ENCODE measurements at places on chromosomes 5 and 9.

- no peak for DNase-seq
These were observed 12.7 kb downstream of the KCTD16 start for GRCh38 chr5:144183254-144183889.

GRCh38 chr5:179959641-179960040, 51.9 kb upstream of the TBC1D9B start:
- DNase-seq: no peak

DNA sequence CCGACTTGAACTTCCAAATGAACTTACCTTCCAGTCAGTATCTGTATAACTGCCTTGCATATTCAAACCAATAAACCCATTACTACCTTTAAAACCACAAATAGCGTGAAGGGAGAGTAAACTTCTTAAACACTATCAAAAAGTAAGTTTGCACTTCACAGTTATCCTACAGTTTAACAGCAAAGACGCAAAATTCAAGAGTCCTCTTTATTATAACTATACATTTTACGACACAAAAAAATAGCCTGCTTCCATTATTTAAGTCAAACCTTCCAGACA, 1.8 kb downstream of the PTBP3 start:
- no peak for DNase-seq

GRCh38 chr9:114525513-114525912, 20.2 kb upstream of the WHRN start:
- no peak for DNase-seq

GRCh38 chr9:117444501-117444900, 29.6 kb upstream of the ASTN2 start:
- DNase-seq: no peak

GRCh38 chr9:3177146-3177761, 333.4 kb upstream of the PUM3 start:
- DNase-seq: no peak

DNA sequence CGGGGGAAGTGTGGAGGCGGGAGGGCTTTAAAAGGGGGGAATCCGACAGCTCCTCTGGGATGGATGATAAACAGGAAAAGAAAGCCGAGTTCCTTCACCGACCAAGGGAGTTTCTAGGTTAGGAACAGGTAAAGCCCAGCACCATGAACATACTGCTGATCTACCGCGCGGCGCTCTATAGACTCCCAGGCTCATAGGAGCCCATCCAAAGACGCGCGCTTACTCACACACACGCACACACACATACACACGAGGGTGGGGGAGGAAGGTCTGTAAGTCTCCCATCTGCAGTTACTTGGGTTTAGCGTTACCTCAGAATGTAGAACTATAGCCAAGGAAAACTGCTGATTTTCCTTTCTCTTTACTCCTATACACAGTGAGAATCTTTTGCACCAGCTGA, 2.6 kb upstream of the GABRB2 start:
- no peak for DNase-seq

GRCh38 chr9:112809351-112809848, 58.8 kb downstream of the SNX30 start:
- no peak for DNase-seq

DNA sequence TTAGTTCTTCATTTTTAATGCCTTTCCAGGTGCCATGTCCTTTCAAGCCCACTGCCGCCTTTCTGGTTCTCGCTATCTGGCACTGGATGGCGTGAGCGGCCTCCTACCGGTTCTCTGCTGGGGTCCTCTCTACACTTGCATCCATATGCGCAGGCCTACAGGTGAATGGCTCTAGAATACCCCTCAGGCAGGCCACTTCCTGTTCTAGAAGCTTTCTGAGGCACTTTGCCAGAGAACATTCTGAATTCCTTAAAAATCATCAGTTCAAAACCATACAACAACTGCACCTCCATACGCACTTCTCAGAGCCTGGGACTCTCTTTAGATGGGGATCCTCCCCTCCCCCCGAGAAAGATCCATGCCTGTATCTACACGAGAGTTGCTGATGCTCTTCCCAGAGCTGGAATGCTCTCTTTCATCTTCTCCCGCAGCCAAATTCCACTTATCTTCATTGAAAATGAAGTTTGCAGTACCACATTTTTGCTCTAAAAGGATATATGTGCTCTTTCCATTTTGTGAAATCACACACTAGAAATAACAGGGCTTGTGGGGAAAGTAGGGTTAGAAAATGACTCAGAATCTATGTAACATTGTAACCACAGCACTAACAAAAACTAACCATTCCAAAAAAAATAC, 1.4 kb upstream of the LHFPL2 start:
- DNase-seq: no peak

DNA sequence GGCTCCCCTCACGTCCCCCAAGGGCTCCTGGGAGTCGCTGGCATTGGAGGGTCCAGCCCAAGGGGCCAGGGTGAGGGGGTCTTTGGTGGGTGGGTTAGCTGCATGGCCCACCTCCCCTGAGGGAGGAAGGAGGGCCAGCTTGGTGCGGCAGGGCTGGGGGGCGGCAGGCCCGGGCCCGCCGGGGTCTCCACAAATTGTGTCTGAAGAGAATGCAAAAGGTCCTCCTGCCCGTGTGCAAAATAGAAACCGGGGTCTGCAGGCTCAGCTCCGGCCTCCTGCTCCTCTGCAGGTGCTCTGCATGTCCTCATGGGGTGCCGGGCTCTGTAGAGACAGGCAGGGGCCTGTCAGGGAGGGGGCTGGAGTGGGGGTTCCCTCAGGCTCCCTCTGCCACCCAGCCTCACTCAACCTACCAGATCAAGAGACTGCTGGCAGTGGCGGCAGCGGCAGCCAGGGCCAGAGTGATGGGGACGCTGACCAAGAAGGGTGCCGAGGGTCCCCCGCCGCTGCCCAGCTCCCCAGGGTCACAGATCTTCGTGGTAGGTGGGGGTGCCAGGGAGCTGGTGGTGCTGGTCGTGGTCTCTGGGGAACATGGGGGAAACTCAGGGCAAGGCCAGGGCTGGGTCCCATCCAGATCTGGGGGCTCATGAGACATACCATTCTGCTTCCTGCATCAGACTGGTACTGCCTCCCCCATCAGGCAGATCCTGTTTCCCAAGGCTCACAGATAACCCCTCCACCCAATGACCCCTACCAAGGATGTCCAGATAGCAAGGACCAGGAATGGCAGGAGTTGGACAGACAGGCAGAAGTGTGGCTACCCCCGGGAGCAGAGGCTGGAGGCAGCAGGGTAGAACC, 29.2 kb upstream of the ENHO start:
- DNase-seq: no peak

DNA sequence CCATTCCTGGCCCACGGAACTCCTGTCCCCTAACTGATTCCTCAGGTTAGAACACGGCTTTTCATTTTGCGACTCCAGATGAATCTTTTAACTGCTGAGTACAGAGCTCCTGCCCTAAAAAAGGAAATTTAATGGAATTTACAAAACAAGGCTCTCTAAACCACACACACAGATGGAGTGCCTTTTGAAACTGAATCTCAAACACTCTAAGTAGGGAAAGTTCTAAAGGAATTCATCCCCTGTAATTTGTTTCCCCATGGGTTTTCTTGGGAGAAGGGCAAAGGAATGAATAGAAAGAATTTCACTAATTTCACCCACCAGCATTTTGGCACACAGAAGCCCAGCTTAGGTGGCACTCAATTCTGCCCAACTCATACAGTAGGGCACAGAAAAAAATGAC, 106.5 kb downstream of the THBS4 start:
- DNase-seq: no peak

DNA sequence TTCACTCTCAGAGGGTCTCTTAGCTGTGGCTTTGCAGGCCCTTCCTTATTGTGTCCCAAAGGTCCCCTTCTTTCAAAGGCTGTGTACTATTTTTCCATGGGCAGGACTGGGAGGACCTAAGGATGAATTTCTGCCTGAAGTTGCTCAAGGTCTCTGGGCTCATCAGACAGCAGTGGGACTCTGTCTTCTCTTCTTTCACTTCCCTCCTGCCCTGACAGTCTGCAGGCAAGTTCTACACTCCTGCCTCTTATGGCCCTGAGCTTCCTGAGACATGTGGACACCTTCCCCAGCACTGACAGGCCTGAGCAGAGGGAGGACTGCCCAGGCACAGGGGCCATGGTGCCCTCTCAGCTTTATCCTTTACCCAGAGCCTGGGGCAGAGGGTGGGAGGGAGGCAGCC, 14.8 kb downstream of the ENHO start:
- DNase-seq: no peak

- DNase-seq: no peak
These were observed 240.6 kb downstream of the TRIM32 start for GRCh38 chr9:116927726-116928125.

- DNase-seq: peak; percentile 38
These were observed 29.3 kb downstream of the PTPA start for GRCh38 chr9:129140397-129141065.

- no peak for DNase-seq
These were observed 31.1 kb downstream of the SLC35A4 start for GRCh38 chr5:140595538-140596300.

- no peak for DNase-seq
These were observed 32.5 kb upstream of the RAB14 start for GRCh38 chr9:121233906-121234831.

GRCh38 chr5:5533927-5534326, 111.5 kb downstream of the ICE1 start:
- DNase-seq: no peak

- no peak for DNase-seq
These were observed 209.7 kb downstream of the GADD45G start for GRCh38 chr9:89814340-89815040.

GRCh38 chr5:153372425-153373129, 117.9 kb upstream of the GRIA1 start:
- DNase-seq: no peak

GRCh38 chr9:115643948-115644727, 509.5 kb upstream of the PAPPA start:
- DNase-seq: no peak

GRCh38 chr5:177443144-177443983, 3.2 kb upstream of the PRR7 start:
- DNase-seq: no peak

GRCh38 chr5:135332519-135333150, 66.4 kb downstream of the MACROH2A1 start:
- DNase-seq: no peak

GRCh38 chr9:132381966-132382541, 24.6 kb downstream of the TTF1 start:
- DNase-seq: no peak

GRCh38 chr5:154190595-154191304, at the start of gene GALNT10:
Gene GALNT10, plus strand, starts transcription at chr5:154190733. Its CDS starts 134 bp downstream, at chr5:154190867.
- DNase-seq: peak; percentile 66

DNA sequence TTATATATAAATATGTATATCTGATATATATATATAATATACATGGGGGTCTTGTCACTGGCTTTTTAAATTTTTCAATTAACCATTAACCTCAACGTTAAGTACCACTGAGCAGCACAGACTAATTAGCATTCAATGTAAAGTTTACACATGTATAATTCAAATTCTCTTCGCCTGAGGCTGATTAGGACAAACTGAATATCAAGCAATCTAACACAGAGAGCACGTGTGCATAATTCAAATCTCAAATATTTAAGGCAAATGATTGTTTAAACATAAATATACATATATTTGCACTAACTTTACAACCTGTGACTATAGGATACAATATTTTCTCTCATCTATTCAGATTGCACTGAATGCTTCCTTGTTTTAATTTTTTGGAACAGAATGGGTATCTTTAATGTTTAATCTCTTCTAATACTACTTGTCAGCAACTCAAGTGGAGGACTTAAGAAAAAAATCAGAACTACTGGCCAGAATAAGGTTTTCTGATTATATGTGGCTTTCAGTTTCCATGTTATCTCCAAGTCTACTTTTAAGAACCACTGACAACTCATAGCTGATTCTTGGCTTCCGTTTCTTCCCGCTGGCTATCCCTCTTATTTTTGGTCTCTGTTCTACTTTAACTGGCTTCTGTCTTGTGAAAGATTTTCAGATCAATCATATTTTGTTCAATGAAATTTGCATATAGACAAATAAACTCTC, 204.8 kb downstream of the MLLT3 start:
- no peak for DNase-seq

GRCh38 chr9:1726993-1727759, 288.0 kb upstream of the SMARCA2 start:
- DNase-seq: peak; percentile 10

DNA sequence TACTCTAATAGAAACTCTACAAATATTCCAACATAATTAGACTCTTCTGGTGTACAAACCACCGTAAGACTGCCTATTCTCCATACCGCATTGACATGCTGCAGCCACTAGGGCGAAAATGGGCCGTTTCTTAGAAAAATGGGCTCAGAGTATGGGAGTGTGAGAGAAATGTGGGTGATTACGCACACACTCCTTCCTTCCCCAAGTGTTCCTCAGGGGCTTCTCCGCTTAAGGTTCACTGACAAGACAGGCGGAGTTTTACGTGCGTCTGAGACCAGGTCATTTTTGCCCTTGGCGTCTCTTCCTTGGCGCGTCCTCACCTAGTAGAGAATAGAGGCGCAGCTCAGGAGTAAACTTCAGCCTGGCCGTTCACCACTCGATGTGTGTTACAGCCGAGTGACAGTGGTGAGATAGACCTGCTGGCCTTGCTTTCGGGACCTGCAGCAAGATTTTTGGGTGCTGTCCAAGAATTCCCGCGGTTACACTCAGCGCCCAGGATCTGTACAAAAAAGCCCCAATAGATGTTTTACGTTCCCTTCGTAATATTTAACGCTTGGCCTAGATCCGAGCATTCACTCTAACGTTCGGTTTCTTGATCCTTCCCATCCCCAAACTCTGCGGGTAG, 1.8 kb upstream of the NTRK2 start:
- peak; percentile 29 for DNase-seq

DNA sequence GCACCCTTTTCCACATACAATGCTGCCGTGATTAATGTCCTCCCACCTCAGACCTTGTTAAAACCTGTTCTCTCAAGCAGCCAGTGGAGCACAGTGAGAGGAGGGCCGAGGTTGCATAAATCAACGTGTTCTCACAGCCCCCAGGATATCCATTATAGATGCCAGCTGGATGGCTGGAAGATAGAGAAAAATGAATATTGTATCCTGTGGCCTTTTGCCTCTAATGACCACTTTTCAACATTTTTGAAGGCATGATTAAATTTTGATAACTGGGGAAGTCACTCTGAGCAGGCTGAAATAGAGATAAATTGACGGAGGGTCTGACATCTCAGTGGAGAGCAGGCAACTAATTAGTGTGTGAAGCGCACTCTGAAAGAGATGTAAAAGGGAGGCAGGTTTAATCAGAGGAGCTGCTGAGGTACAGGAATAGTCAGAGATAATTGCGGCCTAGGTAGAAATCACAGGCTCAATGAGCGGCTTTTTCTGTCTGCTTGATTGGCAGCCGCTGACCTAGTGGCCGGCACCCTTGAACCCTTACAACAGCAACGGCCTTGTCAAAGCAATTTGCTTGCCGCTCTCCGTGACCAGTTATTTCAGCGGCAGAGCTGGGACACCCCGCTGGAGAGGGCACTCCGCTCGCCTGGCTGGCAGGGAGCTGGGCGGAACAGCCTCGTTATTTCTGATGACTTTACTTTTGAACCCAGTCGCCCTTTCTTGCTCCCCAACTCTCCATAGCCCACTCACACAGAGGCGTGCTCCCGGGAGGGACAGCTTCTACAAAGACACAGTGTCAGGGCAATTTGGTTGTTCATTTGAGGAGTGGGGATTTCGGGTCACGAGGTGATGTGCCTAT, 560.7 kb downstream of the PSAT1 start:
- DNase-seq: no peak

Data from endothelial cell (in vitro differentiated cells).